CD4-positive, CD25-positive, alpha-beta regulatory T cell (primary cell): ENCODE measurements at places on chromosomes 2 and 18. TPM values are rescaled to one million over a fixed set of nuclear protein-coding genes. Genes with fewer than 3 reads are reported as not detected.

GRCh38 chr18:26865557-26865956 lies at the start of gene AQP4:
TSS of gene AQP4 (minus strand) at chr18:26865707. CDS start at chr18:26865689, 18 bp downstream.
- no peak within 1 kb of the TSS for H3K4me3 ChIP-seq
- no peak within 1 kb of the TSS for H3K27ac ChIP-seq
- DNase-seq = no peak
- no peaks in the 10 kb centered on the region for H3K36me3 ChIP-seq
- no peaks in the 10 kb centered on the region for H3K27me3 ChIP-seq
- H3K4me1 ChIP-seq = no peaks in the 10 kb centered on the region

GRCh38 chr18:35694808-35695207 lies 113.3 kb downstream of the GALNT1 start:
- H3K4me3 ChIP-seq = no peak overlapping the region
- no peak overlapping the region for H3K27ac ChIP-seq
- H3K27me3 ChIP-seq = no peaks in the 10 kb centered on the region

Gene ANKRD30B
- not detected for total RNA-seq

DNA sequence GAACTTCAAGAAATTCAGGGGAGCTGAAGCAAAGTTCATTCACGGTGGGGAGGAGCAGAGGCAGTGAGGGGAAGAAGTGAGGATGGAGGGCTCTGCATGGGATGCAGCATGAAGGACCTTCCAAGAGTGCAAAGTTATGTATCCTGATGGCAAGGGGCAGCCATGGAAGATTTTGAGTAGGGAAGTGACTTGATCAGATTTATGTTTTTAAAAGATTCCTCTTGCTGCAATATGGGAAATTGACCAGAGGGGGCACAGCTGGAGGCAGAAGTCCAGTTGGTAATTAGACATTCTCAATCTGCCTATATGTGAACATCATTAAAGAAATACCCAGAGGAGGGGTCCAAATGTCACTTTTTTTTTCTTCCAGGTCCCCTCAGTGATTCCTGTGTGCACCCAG lies 21.5 kb upstream of the ANXA4 start:
- no peaks in the 10 kb centered on the region for H3K36me3 ChIP-seq
- H3K4me3 ChIP-seq = no peak overlapping the region
- no peak for DNase-seq
- no peak overlapping the region for H3K27ac ChIP-seq
- no peaks in the 10 kb centered on the region for H3K27me3 ChIP-seq

DNA sequence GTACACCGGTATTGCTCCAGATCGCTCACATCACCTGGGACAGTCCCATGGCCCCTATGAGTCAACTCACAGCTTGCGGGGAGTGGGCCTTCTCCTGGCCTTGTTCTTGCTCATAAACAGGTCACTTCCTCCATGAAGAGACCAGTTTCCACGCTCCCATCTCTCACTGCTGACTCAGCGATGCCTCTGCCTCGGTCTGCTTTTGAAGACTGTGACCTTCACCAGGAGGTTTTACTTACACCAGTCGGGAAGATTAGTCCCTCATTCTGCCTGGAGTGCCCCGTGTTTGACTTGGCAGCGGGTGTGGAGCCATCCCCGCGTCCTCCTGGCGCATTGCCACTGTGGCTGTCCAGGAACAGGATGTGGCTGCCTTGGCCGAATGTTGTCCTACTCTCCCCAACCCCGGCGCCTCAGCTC lies 159.8 kb downstream of the RHBDD1 start:
- no peaks in the 10 kb centered on the region for H3K27me3 ChIP-seq
- H3K4me1 ChIP-seq = no peaks in the 10 kb centered on the region
- no peak overlapping the region for H3K4me3 ChIP-seq
- H3K27ac ChIP-seq = no peak overlapping the region
- DNase-seq = no peak

GRCh38 chr2:18413676-18414396 lies 146.6 kb downstream of the RDH14 start:
- no peaks in the 10 kb centered on the region for H3K27me3 ChIP-seq
- no peak for DNase-seq
- no peak overlapping the region for H3K4me3 ChIP-seq
